Frontal cortex (tissue), 4 donors: ENCODE measurements at places on chromosomes 2 and 18.
A peak's percentile ranks its signal among the peaks of the same experiment; 100 is the strongest.

- DNase-seq, result no peak
These were observed 706 bp downstream of the UBXN2A start for GRCh38 chr2:23940718-23941620.

- DNase-seq, result no peak
These were observed 499.6 kb upstream of the ACVR2A start for GRCh38 chr2:147345246-147345645.

DNA sequence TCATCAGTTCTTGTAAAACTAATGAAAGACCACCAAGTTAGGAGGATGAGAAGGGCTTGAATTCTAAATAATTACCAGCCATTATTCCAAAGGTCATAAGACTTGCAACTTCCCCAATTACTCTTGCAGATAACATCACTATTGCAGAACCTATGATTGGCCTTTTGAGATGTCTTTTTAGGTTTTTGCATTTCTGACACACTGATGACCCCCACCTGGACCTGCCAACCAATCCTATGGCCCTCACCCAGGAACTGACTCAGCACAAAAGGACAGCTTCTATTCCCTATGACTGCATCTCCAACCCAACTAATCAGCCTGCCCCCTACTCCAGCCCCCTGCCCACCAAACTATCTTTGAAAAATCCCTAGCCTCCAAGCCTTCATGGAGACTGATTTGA is 111.5 kb upstream of the COPS8 start:
- DNase-seq, result no peak

DNA sequence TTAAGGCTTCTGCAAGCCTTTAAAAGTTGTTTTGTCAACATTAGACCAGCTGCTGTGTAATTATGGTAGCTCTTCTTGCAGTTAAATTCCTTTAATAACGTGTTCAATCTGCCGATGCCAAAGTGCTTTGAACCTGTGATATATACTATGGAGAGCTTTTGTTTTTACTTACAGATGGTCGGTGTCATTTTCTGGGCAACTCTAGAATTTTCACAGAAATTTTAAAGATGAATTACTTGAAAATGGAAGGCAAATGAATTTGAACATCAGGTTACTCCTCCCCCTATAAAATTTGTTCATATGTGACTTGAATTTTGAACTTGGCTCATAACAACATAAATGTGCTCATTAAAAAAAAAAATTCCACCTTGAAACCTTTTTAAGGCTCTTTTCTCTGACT is 23.0 kb downstream of the LYPD6 start:
- DNase-seq, result no peak

- peak; percentile 97 for DNase-seq
These were observed at the start of gene DNAJB2 for GRCh38 chr2:219279151-219279915. Gene DNAJB2, plus strand, starts transcription at chr2:219279366. Its CDS starts 468 bp downstream, at chr2:219279834.

- DNase-seq, result no peak
These were observed 302.3 kb upstream of the ID2 start for GRCh38 chr2:8379549-8379948.

DNA sequence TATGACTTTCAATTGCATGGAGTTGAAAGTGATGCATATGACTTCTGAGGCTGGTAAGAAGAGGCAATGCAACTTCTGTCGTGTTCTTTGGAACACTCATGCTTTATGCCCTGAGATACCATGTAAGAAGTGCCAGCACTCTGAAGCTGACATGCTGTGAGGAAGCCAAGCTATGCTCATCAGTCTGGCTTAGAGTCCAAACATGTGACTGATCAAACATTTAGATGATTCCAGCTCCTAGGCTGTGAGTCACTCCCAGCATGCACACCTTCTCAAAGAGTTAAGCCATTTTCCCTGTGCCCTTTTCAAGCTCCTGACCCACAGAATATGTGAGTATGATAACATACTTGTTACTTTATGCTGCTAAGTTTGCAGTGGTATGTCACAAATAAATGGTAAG is 15.8 kb upstream of the VRK2 start:
- no peak for DNase-seq

DNA sequence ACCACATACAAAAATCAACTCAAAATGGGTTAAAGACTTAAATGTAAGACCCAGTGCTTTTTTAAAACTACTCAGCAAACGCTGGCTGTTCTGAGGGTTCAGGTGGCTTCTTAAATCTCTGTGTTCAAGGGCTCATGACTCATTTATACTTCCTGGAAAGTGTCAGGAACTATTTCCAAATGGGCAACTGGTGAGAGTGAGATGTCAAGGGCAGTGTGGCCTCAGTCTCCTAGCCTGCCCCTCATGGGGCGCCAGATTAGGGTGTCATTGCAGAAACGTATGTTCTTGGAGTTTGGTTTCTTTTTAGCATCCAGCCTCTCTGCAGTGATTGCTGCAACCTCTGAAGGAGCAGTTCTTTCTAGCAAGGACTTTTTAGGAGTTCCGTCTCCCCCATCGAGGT is 485.4 kb downstream of the TNS1 start:
- no peak for DNase-seq

DNA sequence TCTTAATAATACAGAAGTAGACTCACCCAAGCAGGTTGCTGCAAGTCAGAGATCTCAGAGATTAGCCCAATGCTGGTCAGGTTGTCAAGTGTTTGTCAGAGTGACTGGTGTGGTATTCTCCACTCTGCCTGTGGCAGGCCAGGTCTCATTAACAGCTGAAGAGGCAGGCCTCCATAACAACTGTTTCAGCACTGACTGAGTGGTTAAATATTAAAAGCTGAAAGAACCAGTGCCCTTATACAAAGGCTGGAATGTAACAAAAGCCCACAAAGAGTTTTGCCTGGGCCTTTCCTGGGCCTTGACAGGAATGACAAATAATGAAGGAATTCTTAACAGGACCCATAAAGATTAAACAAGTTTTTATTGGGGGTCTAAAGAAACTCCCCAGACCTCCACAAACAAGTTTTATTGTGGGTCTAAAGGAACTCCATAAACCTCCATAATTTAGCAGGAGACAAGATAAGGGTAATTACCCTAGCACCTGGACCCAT is 26.8 kb downstream of the SULT1C2 start:
- DNase-seq, result no peak

- DNase-seq, result no peak
These were observed 75.7 kb downstream of the FTCDNL1 start for GRCh38 chr2:199775267-199775666.

DNA sequence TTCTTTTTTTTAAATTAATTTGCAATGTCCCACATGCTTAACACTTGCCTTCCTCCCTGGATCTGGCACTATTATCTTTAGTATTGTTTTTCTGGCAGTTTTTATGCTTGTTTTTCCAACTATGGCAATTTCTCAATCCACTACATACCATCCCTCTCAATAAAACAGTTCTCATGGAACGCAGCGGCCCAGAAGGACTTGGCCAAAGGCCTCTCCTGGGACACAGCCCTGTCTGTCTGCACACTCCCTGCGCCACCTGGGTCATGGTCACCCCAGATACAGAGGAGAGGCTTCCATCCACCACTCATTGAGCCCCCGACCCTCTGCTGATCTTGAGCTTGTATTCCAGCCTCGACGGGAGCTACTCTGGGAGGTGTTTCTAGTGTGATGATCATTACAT is 91.2 kb downstream of the TWIST2 start:
- DNase-seq, result no peak

- no peak for DNase-seq
These were observed 45.3 kb downstream of the FBLN7 start for GRCh38 chr2:112183327-112184025.

DNA sequence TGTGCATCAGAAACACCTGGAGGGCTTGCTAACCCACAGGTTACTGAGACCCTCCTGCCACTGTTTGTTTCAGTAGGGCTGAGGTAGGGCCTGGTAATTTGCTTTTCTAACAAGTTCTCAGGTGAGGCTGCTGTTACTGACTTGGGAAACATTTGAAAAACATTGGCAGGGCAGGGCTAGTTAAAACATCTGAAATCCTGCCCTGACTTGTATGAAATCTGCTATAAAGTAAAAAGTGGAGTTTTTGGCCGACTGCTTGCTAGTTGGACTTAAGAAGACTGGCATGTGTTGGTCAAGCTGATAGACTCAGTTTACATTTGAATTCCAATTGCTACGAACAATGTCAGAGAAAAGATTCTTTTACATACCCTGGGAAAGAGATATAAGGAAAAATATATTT is 111.6 kb upstream of the DLX2 start:
- DNase-seq, result no peak

GRCh38 chr2:177543007-177543760 is 150.6 kb downstream of the AGPS start:
- DNase-seq, result no peak

GRCh38 chr2:128308284-128308731 is 10.4 kb downstream of the HS6ST1 start:
- DNase-seq, result no peak
